Testis (tissue), 5 donors: ENCODE measurements at places on chromosomes 13 and 19. TPM values are rescaled to one million over a fixed set of nuclear protein-coding genes. Genes with fewer than 3 reads are reported as not detected.

- H3K27me3 ChIP-seq, result no peaks in the 10 kb centered on the region
- no peak overlapping the region for H3K27ac ChIP-seq
- H3K4me1 ChIP-seq, result no peaks in the 10 kb centered on the region
- no peaks in the 10 kb centered on the region for H3K36me3 ChIP-seq
- H3K4me3 ChIP-seq, result no peak overlapping the region
Observed at GRCh38 chr13:63438951-63439350, 2023.3 kb upstream of the PCDH20 start.

DNA sequence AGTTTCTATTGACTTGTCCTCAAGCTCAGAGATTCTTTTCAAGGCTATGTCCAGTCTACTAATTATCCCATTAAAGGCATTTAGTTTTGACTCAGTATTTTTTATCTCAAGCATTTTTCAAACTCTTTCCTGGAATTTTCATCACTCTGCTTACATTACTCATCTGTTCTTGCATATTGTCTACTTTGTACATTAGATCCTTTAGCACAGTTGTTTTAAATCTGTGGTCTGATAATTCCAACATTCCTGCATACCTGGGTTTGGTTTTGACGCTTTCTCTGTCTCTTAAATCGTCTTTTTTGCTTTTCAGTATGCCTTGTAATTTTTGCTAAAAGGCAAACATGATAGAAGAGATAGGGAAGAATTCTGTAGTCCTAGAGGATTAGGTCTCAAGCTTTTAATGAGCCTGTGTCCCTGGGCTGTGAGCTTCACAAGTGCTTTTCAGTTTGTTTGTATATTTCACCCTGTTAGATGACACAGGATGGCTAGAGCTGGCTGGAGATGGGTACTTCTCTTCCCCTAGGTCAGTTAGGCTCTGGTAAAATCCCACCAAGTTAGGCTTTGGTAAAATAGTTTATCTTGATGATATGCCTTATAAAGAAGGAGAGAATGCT lies 46.1 kb upstream of the GPC6 start:
- H3K36me3 ChIP-seq, result no peaks in the 10 kb centered on the region
- no peaks in the 10 kb centered on the region for H3K27me3 ChIP-seq
- H3K27ac ChIP-seq, result no peak overlapping the region
- no peak for DNase-seq
- no peak overlapping the region for H3K4me3 ChIP-seq

- peak overlapping the region; percentile 65 for H3K4me3 ChIP-seq
- H3K27me3 ChIP-seq, result no peaks in the 10 kb centered on the region
- peak; percentile 87 for DNase-seq
- H3K36me3 ChIP-seq, result no peaks in the 10 kb centered on the region
Observed at GRCh38 chr13:106533101-106533942, 2.1 kb downstream of the EFNB2 start.

The LRRC8E gene
- 0.79 TPM for total RNA-seq

DNA sequence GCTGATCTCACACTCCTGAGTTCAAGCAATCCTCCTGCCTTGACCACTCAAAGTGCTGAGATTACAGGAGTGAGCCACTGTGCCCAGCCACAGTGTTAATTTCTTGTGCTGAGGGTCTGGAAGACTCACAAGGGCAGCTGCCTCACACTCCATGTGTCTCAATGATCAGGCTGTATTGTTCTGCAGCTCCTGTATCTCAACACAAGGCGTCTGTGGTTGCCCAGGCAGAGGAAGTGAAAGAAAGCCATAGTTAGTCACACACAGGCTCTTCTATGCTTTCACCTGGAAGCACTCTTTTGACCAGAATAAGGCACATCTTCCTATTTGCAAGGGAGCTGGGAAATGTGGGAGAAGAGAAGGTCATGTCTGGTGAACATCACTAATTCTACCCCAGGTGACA lies 107.3 kb upstream of the ZNF507 start:
- H3K4me1 ChIP-seq, result no peaks in the 10 kb centered on the region
- no peak for DNase-seq
- no peak overlapping the region for H3K4me3 ChIP-seq
- H3K27me3 ChIP-seq, result no peaks in the 10 kb centered on the region

The ERICH6B gene
- total RNA-seq, result 2.4 TPM

GRCh38 chr13:43877766-43878165 lies 1.8 kb downstream of the CCDC122 start:
- no peak overlapping the region for H3K27ac ChIP-seq
- H3K4me3 ChIP-seq, result no peak overlapping the region
- DNase-seq, result no peak
- no peaks in the 10 kb centered on the region for H3K36me3 ChIP-seq
- no peaks in the 10 kb centered on the region for H3K27me3 ChIP-seq

The PEAK3 gene
- total RNA-seq, result 0.37 TPM

The CTXN1 gene
- total RNA-seq, result 67.2 TPM

DNA sequence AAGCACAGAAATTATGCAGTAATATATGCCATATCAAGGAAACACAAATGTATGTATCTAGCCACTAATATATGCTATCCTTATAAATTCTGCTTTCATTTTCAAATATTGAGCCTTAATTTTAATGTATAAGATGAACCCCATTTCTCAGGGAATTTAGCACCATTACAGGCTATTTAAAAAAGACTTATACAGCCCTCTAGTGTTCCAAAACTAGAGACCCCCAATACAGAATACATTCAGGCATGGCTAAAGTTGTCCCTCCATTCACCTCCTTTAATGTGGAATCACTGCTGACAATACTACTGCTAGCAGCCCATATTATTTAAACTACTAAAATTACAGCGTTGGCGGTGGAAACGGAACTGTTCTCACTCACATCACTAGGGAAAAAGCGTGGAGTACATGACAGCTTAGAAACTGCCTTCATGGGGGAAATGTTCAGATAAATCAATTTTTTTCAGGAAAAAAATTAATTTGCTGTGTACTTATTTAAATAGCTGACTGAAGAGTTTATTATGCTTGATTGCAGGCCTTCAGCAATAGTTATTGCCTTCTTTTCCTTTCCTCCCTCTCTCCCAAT lies 541.0 kb downstream of the PCDH9 start:
- no peaks in the 10 kb centered on the region for H3K4me1 ChIP-seq
- no peaks in the 10 kb centered on the region for H3K27me3 ChIP-seq
- no peaks in the 10 kb centered on the region for H3K36me3 ChIP-seq
- no peak for DNase-seq
- H3K4me3 ChIP-seq, result no peak overlapping the region

DNA sequence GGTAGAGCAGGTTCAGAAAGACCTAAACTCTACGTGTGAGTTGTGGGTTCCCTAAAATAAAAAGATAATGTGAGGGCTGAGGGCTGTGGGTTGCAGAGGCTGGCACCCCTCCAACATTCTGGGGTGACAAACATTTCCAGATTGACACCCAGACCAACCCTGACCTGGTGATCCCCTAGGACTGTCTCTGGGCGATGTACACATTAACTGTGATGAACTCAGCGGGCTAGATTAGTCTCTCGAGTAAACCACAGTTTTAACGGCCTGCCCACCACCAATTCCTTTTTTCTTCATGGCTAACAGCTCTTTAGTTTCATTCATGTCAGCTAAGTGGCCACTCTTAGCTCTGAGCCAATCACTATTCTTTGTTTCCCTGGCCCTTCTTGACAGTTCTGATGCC lies 24.8 kb downstream of the SIAH3 start:
- H3K4me1 ChIP-seq, result no peaks in the 10 kb centered on the region
- no peak overlapping the region for H3K27ac ChIP-seq
- H3K4me3 ChIP-seq, result no peak overlapping the region
- H3K27me3 ChIP-seq, result no peaks in the 10 kb centered on the region
- H3K36me3 ChIP-seq, result no peaks in the 10 kb centered on the region
- no peak for DNase-seq

The ZNF626 gene
- 18.6 TPM for total RNA-seq

DNA sequence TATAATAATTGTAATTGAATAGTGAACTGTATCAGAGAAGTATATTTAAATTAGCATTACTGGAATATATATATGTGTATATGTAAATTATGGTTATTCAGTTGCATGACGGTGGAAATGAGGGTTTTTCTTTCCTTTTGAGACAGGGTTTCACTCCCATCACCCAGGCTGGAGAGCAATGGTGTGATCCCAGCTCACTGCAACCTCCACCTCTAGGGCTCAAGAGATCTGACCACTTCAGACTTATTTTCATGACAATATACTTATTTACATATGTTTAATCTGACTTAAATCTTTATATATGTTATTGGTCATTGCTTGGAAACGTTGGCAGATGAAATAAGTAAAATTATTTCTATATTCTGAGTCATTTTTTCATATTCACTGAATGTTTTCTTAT lies 744.4 kb upstream of the PRR20A start:
- no peak for DNase-seq
- H3K4me1 ChIP-seq, result no peaks in the 10 kb centered on the region
- H3K27me3 ChIP-seq, result no peaks in the 10 kb centered on the region
- H3K36me3 ChIP-seq, result no peaks in the 10 kb centered on the region
- H3K4me3 ChIP-seq, result no peak overlapping the region

The HPN gene
- 1.7 TPM for total RNA-seq

The SYT5 gene
- 5.0 TPM for total RNA-seq

DNA sequence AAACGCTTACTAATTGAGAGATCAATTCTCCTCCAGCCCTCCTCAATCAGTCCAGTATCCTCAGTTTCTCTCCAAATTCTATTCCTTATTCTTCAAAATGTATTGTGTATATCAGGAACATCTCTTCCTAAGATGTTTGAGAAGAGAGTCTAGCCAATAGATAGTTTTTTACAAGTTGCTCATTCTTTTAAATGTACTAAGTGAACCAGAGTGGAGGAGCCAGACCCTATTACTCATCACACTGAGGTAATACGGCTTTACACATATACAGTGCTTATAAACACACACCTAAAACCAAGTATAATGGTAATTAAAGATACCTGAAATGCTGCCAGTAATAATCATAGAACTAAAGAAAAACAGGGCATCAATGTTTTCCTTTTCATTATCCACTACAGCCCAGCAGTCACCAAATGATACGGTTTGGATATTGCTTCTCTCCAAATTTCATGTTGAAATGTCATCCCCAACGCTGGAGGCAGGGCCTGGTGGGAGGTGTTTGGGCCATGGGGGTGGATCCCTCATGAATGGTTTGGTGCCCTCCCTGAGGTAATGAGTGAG lies 45.2 kb upstream of the HMGB1 start:
- no peaks in the 10 kb centered on the region for H3K27me3 ChIP-seq
- no peak for DNase-seq
- H3K27ac ChIP-seq, result no peak overlapping the region

GRCh38 chr13:109389456-109389855 lies 396.9 kb downstream of the IRS2 start:
- H3K27ac ChIP-seq, result no peak overlapping the region
- H3K4me1 ChIP-seq, result no peaks in the 10 kb centered on the region
- DNase-seq, result no peak
- H3K27me3 ChIP-seq, result no peaks in the 10 kb centered on the region
- H3K4me3 ChIP-seq, result no peak overlapping the region

DNA sequence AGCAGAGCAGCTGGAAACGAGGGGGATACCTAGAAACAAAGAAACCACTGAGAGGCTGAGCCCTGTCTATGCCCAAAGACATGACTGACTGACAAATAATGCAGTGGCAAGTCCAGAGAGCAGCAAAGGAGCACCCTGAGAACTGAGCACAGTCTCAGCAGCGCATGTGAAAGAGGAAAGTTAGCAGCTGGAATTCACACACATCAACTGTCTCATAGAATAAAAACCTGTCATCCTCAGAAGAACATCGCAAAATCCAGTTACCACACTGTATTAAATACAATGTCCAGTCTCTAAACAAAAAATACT lies 24.1 kb upstream of the DLEU7 start:
- H3K27me3 ChIP-seq, result no peaks in the 10 kb centered on the region
- H3K36me3 ChIP-seq, result no peaks in the 10 kb centered on the region
- no peak overlapping the region for H3K4me3 ChIP-seq
- no peak for DNase-seq
- no peaks in the 10 kb centered on the region for H3K4me1 ChIP-seq

GRCh38 chr13:48567515-48568369 lies 34.9 kb upstream of the RCBTB2 start:
- H3K4me3 ChIP-seq, result no peak overlapping the region
- no peak for DNase-seq
- H3K4me1 ChIP-seq, result peaks cover 30% of the 10 kb centered on the region
- peak overlapping the region; percentile 9 for H3K27ac ChIP-seq
